ENCODE measurements at places on chromosomes 6 and 20.

GRCh38 chr6:8064638-8065518 is 689 bp upstream of the BLOC1S5 start:
- DNase-seq = no peak

DNA sequence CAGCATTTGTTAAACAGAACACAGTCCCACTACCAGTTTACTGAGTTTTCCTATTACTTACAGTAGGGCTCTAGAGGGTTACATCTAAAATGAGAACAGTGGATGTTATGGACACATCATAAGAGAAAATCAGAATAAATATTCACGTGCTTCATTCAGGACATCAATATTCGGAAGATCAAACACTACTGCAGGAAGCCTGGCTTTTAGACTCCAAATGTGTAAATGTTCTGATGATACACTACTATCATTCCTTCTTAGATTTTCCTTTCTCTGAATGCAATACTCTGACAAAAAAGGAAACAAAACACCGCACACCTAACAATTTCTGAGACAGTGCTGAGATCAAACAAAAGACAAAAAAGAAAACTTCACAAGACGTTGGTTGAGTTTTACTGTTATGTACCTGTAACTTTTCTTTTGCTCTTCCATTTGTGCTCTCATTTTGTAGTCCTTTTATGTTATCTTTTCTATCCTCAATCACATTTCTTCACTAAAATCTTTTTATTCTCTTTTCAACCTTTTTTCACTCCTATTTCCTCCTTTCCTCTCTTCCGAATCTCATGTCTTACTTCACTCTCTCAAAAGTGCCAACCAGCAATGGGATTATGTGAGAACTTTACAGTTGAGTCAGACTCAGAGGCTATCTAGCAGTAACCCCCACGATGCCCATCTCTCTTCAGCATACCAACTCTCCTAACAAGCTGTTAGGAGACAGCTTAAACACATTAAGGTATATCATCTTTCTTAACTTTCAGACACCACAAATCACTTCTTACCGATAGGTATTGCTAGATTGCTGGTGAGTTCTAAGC is 1.7 kb downstream of the FAM184A start:
- DNase-seq = no peak

DNA sequence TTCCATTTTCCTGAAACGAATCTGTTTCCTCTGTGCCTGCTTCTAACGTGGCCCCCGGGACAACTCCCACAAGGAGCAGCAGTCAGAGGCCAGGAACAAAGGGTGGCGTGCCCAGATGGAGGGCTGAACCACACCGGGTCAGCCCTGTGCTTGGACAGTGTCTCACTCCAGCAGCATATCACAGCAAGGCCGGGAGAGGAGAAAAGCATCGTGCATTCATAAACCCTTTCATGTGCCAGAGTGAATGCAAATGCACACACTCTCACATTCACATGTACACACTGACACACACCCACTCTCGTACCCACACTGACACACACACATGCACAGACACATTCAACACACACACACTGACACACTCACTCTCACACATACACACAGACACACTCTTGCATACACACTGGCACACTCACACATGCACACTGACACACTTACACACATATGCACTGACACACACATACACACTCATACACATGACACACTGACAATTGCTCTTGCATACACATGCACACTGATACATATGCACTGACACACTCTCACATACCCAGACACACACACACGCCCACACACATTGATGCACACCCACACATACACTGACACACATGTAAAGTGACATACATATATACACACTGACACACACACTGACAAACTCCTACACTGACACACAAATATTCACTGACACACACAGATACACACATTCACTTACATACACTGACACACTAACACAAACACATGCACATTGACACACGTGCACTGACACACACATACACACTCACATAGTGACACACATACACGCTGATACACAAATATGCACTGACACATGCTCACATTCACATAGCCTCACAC is 237.0 kb downstream of the LRFN2 start:
- DNase-seq = no peak

- DNase-seq = no peak
Observed at GRCh38 chr6:2247664-2248063, 2.3 kb upstream of the GMDS start.

DNA sequence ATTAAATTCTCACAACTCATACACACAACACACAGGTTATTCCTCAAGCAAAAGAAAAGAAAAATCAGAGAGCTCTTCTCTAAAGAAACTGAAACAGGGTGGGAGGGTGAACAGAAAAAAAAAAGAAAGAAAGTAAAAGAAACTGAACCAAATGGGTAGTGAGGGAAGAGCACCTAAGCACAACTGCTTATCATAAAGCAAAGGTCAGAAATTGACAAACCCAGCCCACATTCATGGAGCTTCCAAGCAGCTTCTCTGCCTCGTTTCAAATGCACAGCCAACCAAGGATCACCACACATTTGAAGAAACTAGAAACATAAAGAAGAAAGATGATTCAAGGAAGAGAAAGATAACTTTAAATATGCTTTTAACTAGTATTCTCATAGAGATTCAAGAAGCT is 90.5 kb downstream of the RNGTT start:
- no peak for DNase-seq
